ENCODE measurements at places on chromosomes 7 and 10.

GRCh38 chr7:5414916-5415315 lies 8.7 kb downstream of the TNRC18 start:
- peaks cover 4% of the 10 kb centered on the region for H3K4me1 ChIP-seq
- no peaks in the 10 kb centered on the region for H3K36me3 ChIP-seq
- H3K27me3 ChIP-seq = peaks cover 15% of the 10 kb centered on the region
- no peak for DNase-seq

GRCh38 chr10:53395449-53395848 lies 622.9 kb upstream of the MBL2 start:
- no peak overlapping the region for H3K4me3 ChIP-seq
- no peak for DNase-seq
- H3K27ac ChIP-seq = no peak overlapping the region
- H3K4me1 ChIP-seq = no peaks in the 10 kb centered on the region
- no peaks in the 10 kb centered on the region for H3K36me3 ChIP-seq

DNA sequence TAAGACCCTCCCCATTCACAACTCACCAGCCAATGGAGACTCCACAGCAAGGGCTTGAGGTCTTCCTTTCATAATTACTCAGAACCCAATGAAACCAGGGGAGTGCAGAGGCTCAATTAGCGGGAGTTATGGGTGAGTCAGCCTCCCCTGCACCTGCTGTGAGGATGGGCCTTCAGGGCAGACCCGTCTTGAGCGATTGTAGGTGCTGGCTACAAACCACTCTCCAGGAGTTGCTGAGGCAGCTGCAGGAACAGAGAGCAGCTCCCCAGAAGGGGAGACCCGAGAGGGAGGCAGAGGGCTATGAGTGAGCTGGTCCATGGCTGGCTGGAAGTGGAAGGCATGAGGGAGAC lies 58.5 kb upstream of the SORCS3 start:
- H3K36me3 ChIP-seq = no peaks in the 10 kb centered on the region
- H3K27me3 ChIP-seq = peaks cover 17% of the 10 kb centered on the region
- no peak overlapping the region for H3K27ac ChIP-seq
- DNase-seq = no peak
- H3K4me1 ChIP-seq = peaks cover 5% of the 10 kb centered on the region
- H3K4me3 ChIP-seq = no peak overlapping the region

DNA sequence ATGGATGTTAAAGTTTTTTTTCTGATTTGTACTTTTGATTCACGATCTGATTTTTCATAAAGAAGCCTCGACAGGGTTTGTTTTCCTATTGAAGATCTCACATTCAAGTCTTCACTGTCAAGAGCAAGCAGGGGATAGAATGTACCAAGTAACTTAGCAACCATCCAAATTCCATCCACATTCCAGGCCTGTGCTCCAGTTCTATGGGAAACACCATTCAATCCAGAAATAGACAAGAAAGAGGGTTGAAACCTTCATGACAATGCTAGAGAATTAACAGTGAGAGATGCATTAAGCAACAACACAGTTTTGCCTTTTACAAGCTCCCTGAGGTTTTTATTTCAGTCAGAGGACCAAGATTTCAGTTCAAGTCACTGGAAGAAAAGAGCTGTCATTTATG lies 300.2 kb downstream of the NEBL start:
- H3K36me3 ChIP-seq = no peaks in the 10 kb centered on the region
- no peak for DNase-seq
- no peaks in the 10 kb centered on the region for H3K27me3 ChIP-seq
- H3K4me1 ChIP-seq = no peaks in the 10 kb centered on the region

GRCh38 chr10:68721673-68722335 lies 765 bp downstream of the CCAR1 start:
- peaks cover 8% of the 10 kb centered on the region for H3K4me1 ChIP-seq
- peaks cover 12% of the 10 kb centered on the region for H3K36me3 ChIP-seq
- H3K27me3 ChIP-seq = no peaks in the 10 kb centered on the region
- peak overlapping the region; percentile 93 for H3K4me3 ChIP-seq

- H3K4me1 ChIP-seq = peaks cover 49% of the 10 kb centered on the region
- H3K27me3 ChIP-seq = no peaks in the 10 kb centered on the region
- peak overlapping the region; percentile 7 for H3K27ac ChIP-seq
- H3K36me3 ChIP-seq = peaks cover 13% of the 10 kb centered on the region
Measured at GRCh38 chr7:7819442-7820247, 101.2 kb upstream of the RPA3 start.

GRCh38 chr7:54857294-54857693 lies 98.3 kb upstream of the SEC61G start:
- H3K27ac ChIP-seq = no peak overlapping the region
- H3K36me3 ChIP-seq = no peaks in the 10 kb centered on the region
- H3K27me3 ChIP-seq = peaks cover 9% of the 10 kb centered on the region
- H3K4me3 ChIP-seq = no peak overlapping the region
- no peaks in the 10 kb centered on the region for H3K4me1 ChIP-seq

DNA sequence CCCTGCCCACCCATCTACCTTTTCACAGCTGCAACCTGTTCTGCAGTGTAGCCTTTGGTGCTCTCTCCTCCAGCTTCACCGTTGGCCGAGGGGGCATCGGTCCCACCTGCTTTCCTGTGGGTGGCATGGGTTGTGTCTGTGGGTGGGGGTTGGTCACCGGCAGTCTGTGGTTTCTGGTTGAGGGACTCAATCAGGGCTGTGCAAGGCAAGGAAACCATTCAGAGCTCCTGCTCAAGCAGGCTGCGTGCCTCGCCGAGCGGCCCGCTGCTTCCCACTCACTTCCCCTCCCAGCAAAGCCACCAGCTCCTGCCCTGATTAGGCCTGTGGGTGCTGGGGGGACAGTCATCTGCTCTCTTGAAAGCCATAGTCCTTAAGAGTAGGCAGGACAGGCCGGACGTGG lies 9.8 kb downstream of the DNAJB12 start:
- H3K4me3 ChIP-seq = no peak overlapping the region
- H3K27me3 ChIP-seq = no peaks in the 10 kb centered on the region
- H3K27ac ChIP-seq = no peak overlapping the region
- peaks cover 17% of the 10 kb centered on the region for H3K36me3 ChIP-seq

DNA sequence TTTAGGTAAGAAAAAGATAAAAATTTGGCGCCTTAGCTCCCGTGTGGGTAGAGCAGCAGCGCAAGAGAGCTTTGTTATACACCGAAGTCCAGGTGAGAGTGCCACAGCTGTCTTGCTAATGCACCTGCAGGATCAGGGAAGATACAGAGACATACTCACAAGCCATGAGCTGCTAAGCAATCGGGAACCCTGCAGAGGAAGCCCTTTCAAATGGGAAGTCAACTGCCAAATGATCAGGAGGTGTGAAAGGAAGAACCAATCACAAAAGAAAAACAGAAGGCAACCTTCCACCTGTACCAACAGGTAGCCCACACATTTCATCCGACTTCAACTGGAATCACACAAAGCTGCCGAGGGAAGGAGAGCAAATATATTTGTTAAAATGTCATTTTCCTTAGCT lies 610.5 kb upstream of the PFKP start:
- H3K4me3 ChIP-seq = no peak overlapping the region
- no peak overlapping the region for H3K27ac ChIP-seq
- H3K4me1 ChIP-seq = no peaks in the 10 kb centered on the region
- no peaks in the 10 kb centered on the region for H3K36me3 ChIP-seq
- no peak for DNase-seq

- no peak overlapping the region for H3K27ac ChIP-seq
- peaks cover 9% of the 10 kb centered on the region for H3K4me1 ChIP-seq
- DNase-seq = no peak
- no peak overlapping the region for H3K4me3 ChIP-seq
Measured at GRCh38 chr10:60614363-60614762, 163.9 kb upstream of the CDK1 start.

DNA sequence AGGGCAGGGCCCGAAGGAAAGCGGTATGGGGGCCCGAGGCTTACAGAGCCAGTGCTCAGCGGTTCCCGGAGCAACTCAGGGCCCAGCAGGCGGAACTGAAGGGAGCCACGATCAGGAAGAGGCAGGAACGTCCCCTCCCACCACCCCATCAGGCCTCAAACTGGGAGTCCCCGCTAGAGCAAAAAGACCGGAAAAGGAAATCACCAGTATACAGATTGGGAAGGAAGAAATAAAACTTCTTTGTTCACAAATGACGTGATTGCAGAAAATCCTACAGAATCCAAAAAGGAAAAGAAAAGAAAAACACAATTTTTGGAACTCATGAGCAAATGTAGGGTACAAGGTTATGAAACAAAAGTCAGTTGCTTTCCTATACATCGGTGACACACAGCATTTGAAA lies 21.6 kb upstream of the ZFAND2A start:
- peaks cover 17% of the 10 kb centered on the region for H3K27me3 ChIP-seq
- peaks cover 4% of the 10 kb centered on the region for H3K4me1 ChIP-seq
- DNase-seq = no peak
- no peak overlapping the region for H3K27ac ChIP-seq
- no peaks in the 10 kb centered on the region for H3K36me3 ChIP-seq

GRCh38 chr7:25840209-25840792 lies 311.7 kb upstream of the NFE2L3 start:
- no peak overlapping the region for H3K4me3 ChIP-seq
- no peak overlapping the region for H3K27ac ChIP-seq
- no peaks in the 10 kb centered on the region for H3K36me3 ChIP-seq
- peaks cover 8% of the 10 kb centered on the region for H3K27me3 ChIP-seq

- H3K4me3 ChIP-seq = no peak overlapping the region
- no peak overlapping the region for H3K27ac ChIP-seq
- H3K4me1 ChIP-seq = no peaks in the 10 kb centered on the region
- no peak for DNase-seq
- H3K36me3 ChIP-seq = peaks cover 2% of the 10 kb centered on the region
Measured at GRCh38 chr7:4281231-4281993, 400.7 kb upstream of the FOXK1 start.

DNA sequence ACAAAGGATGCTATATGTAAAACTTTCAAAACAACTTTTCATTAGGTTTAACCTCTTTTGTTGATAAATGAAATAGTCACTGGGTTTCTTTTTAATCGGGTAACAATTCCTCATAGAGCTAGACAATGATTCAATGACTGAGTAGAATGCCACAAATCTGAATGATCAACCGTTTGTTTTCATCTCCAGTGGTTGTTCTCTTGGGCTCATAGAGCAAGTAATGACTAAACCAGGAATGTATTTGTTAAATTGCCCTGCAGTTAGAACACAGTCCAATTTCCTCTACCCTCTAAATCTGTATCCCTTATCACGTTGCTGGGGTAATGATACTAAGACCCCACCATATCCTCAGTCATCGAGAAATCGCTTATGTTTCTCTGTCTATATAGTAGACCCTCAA lies 40.0 kb downstream of the CNNM1 start:
- H3K27ac ChIP-seq = no peak overlapping the region
- peaks cover 5% of the 10 kb centered on the region for H3K4me1 ChIP-seq
- DNase-seq = no peak

DNA sequence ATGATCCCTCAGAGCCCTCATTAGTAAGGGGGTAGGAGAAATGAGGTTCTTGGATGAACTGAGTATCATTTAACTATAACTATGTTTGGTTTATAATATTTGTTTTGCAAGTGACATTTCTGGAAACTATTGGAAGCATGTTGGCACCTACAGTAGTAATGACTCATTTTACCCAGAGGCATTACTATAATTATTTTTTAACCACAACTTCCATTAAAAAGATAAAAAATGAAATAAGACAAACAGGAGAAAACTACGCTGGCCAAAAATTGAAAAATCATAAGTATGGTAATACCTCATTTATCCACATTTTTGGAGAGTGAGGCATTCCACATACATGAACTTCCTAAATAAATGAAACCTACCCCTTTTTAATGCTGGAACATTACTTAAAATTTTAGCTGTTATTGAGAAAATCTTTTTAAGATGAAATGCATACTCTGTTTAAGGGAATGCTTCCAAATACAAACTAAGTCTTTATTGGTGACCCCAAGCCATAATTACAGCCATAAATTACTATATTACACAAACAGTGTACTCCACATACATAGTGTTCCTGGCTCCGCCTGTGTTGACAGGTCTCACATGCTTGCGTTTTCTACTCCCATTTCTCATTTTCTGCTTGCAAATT lies 84.6 kb upstream of the CAPZA2 start:
- peaks cover 3% of the 10 kb centered on the region for H3K27me3 ChIP-seq
- H3K4me3 ChIP-seq = no peak overlapping the region
- no peaks in the 10 kb centered on the region for H3K4me1 ChIP-seq
- no peak overlapping the region for H3K27ac ChIP-seq
- no peaks in the 10 kb centered on the region for H3K36me3 ChIP-seq

DNA sequence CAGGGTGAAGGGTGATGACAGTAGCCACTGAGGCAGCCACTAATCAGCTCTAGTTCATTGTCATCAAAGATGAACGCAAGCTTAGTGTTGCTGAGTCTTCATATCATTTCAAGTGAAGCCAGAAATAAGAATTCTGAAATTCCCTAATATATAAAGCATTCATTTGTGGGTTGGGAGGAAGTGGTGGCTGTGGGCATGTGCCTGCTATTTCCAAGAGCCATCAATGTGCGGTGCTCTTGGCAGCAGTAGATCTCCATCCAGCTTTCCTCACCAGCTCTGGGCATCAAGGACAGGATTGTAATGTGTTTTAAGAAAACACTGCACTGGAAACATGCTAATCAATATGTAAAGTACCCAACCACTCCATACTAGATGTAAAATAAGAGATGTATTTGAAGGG lies 202.5 kb upstream of the AHR start:
- no peak for DNase-seq
- H3K27me3 ChIP-seq = peaks cover 6% of the 10 kb centered on the region
- no peak overlapping the region for H3K4me3 ChIP-seq

GRCh38 chr10:69892406-69892805 lies 90.7 kb downstream of the COL13A1 start:
- H3K4me1 ChIP-seq = no peaks in the 10 kb centered on the region
- no peak overlapping the region for H3K27ac ChIP-seq
- no peaks in the 10 kb centered on the region for H3K36me3 ChIP-seq
- H3K4me3 ChIP-seq = no peak overlapping the region
- DNase-seq = no peak
- H3K27me3 ChIP-seq = peaks cover 8% of the 10 kb centered on the region

DNA sequence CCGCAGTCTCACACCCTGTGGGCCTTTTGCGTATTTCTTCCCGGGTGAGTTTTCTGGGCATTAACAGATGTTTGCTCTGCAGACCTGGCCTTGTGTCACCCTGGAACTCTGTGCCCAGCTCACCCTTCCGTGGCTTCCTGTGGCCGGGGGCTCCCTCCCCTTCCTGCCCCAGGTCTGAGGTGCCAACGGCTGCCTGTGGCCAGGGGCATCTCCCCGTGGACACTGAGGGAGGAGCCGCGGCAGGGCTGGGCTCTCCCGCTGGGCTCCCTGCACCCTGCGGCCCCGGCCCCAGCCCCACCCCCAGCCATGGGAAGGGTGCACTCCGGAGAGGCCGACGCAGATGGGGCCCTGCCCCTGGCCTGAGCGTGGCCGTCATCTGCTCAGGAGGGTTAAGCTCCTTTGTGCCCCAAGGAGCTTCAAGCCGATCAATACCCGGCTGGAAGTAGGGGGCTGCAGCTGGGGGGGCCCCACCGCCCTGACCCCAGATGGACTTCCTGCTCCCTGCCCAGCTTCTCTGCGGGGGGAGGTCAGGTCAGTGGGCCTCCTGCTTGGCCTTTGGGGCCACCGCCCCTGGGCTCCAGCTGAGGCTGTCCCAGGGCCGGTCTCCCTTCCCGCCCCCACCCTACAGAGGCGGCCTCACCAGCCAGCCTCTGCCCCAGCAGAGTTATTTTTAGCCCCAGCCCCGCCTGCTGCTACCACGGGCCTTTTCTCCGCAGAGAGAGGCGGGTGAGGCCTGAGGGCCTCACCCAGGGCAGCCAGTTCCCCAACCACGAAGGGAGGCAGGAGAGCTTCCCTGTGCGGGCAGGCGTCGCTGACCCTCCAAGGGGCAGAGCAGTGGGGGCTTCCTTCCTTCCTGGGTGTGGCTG lies 24.2 kb downstream of the PWWP2B start:
- H3K27me3 ChIP-seq = no peaks in the 10 kb centered on the region
- peak overlapping the region; percentile 97 for H3K27ac ChIP-seq
- peaks cover 42% of the 10 kb centered on the region for H3K4me1 ChIP-seq
- no peak for DNase-seq
